T-helper 22 cell (primary cell): ENCODE measurements at places on chromosomes 1 and 21.

GRCh38 chr1:24888061-24888970 is 41.8 kb downstream of the RUNX3 start:
- no peak for DNase-seq

GRCh38 chr1:36522461-36523229 is 39.9 kb upstream of the CSF3R start:
- no peak for DNase-seq

GRCh38 chr1:77866296-77866695 is 22.1 kb upstream of the NEXN start:
- DNase-seq = no peak

GRCh38 chr1:152343006-152343405 is 16.8 kb downstream of the FLG2 start:
- DNase-seq = no peak

DNA sequence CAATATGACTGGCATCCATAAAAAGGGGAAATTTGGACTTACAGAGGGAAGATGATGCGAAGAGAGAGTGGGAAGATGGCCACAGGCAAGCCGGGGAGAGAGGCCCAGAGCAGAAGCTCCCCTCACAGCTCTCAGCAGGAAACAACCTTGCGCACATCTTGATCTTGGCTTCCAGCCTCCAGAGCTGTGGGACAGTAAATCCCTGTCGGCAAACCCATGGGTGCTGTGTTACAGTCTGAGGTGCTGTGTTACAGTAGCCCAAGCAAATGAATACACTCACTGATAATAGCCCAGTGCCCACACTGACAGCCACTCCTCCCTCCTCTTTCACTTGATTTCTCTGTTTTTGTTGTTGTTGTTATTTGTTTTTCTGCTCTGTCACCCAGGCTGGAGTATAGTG is 22.4 kb downstream of the CDCA8 start:
- no peak for DNase-seq
